ENCODE measurements at places on chromosomes 4 and X.

DNA sequence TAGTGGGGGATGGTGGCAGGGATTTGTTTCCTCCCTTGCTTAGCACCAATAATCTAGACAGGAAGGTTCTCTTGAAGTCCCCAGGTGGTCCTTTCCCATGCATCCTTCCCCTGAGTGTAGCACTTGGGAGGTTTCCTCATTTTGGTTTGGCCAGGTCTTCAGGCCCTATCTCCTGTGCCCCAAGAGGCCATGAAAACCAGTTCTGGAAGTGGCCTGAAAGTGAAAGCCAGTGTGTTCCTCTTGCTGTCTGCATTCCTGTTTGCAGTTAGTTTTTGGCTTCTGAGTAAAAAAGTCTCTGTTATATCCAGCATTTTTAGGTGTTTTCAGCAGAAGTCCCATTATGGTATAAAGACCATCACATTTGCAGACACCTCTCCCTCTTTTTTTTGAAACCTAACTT, 59.5 kb downstream of the MTM1 start:
- no peak for DNase-seq

DNA sequence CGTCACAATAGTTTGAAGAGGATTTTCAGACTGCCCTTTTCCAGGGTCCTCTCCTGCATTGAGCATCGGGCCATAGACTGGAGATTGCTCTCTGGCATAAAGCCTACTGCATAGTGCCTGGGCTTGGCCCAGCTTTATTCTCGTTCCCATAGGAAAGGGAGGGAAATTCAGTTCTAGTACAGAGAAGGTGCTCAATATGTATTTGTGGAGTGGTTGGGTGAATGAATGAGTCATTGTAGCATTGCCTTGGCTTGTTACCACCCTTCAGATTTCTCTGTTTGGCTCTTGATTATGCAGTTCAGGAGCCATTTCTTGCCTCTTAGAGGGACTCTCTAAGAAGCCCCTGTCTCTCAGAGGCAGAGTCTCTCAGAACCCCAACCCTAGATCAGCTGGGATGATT, 2.6 kb downstream of the TMEM35A start:
- DNase-seq, result no peak

DNA sequence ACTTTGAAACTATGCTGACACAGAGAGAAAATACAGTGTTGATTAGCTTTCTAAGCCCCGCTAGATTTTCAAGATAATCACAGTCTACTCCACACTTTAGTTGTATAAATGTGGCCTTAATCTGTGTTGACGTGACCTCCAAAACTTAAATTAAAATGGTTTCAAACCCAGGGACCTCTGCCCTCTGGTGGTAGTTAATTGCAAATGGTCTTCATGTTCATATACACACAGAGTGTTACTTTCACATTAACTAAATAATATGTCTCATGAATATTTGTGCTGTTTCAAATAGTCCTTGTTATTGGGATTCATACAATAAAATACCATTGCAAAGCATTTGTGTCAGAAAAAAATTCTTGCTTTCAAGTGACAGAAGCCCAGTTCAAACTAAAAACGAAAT, 64.3 kb downstream of the TASL start:
- no peak for DNase-seq

DNA sequence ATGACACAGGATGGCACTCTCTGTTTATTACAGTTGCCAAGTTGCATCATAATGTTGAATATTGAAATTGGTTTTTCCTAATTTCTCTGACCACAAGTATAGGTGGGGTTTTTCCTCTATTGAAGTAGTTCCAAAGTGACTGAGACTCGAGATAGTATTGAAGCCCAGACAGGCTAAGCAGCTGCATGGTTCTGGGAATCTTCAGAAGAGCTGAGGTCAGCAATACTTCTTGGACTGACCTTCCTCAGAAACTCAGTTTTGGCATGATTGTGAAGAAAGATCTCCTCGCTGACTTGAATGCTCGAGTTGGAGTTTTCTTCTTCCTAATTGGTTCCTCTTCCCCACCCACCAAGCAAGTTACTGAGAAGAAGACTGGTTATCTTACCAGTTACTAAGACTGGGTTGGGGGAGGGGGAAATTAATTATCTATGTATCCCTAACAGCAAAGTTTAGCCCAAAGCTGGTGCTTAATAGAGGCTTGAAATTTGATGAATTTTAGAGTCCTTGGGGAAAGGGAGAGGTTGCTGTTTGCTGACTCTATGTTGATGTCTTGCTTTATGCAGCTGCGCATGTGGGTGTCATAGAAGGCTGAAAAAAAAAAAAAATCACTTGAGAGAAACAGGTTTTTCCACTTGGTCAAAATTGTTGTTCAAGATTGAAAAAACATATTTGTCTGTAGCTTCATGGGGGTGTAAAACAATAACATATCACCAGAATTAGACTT, 91.1 kb downstream of the P2RY10 start:
- DNase-seq, result no peak

GRCh38 chrX:136219893-136220292, 31.3 kb downstream of the MAP7D3 start:
- no peak for DNase-seq

GRCh38 chr4:8097721-8098345, 60.8 kb downstream of the ABLIM2 start:
- DNase-seq, result no peak

GRCh38 chrX:20571611-20572010, 304.9 kb upstream of the RPS6KA3 start:
- DNase-seq, result no peak

DNA sequence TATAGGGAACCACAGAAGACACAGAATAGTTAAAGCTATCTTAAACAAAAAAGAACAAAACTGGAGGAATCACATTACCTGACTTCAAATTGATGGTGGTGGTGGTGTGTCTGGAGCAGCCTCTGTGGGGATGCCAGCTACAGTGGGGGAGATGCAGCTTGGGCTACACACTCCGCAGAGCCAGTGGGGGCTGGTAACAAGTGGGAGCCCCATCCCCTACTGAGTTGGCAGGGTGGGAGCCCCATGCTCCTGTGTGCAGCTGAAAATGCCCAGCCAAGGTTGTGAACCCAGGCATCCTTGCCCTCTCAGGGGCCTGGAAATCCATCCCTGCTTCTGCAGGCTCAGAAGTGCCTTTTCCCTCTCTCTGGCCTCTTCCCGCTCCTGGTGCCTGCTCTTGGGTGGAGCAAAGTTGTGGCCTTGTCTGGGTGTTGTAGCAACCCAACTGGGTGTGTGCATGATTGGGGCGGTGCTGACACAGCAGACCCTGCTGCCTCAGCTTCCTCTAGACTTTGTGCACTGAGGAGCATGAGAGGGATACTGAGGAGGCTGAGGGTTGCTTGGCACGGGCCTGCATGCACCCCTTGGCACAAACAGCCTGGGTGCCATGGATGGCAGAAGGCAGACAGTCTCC, 38.9 kb downstream of the SH3BGRL start:
- no peak for DNase-seq

Data from H54 (cell line).